ENCODE measurements at places on chromosomes 2 and 18.

DNA sequence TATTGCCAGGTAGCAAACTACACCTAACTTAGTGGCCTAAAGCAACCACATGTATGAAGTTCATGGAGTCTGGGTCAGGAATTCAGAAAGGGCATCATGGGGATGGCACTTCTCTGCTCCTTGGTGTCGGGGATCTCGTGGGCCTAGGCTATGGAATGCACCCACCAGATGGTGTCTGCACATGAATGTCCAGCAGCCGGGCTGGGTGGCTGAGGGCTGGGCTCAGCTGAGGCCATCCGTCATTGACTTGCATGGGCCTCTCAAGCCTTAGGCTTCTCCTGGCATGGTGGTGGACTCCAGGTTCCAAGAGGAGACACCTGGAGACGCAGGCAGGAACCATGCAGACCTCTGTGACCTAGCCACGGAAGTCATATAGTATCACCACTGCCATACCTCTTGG, 26.0 kb upstream of the RPL31 start:
- DNase-seq, result no peak

DNA sequence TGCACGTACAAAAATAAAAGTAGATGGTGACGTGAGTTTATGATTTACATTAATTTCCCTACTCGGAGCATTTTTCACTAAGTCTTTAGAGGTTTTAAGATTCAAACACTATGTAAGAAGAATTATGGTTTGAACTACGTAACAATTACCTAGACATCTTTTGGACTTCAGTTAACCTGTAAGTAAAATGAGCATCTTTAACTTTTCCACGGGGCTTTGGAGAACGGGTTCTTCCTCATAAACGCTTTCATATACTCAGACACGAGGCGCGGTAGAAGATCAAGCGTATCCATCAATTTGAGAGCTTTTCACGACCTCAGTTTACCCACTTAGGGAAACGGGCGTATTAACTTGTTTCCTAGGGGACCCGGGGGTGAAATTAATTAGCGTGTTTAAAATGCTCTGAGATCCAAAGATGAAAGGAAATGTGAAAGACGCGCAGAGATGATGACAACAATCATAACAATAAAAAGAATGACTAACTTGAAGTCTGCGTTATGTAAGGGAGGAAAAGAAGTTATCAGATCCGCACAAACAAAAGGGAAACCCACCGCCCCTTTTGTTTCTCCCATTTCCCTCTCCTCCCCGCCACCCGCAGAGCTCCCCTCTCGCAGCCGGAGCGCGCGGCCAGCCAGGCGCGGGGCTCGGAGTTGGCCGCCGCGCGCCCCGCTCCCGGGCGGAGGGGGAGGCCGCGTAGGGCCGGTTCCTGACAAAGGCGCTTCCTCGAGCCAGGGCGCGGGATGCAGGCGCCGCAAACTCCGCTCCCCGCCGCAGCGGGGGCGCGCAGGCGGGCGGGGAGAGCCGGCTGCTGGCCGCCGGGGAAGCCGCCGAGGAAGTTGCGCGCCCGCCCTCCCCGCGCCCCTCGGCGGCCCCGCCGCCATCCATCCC, 807 bp downstream of the PELI1 start:
- DNase-seq, result peak; percentile 1

DNA sequence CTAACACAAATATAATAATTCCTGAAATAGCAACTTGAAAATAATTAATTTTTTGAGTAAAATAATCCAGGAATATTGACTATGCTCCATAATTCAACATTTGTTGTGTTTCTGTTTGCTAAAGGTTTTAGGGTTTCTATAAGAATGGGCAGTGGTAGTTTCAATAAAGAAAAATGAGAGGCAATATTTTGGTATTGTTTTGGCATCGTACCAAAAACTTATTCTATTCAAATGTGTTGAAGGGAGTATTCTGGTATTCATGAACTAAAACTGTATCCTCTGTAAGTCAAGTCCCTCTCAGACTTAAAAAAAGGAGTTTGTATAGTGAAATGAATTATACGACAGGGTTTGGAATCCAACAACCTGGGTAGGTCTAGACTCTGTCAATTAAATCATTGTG, 1245.6 kb upstream of the CELF4 start:
- DNase-seq, result no peak

DNA sequence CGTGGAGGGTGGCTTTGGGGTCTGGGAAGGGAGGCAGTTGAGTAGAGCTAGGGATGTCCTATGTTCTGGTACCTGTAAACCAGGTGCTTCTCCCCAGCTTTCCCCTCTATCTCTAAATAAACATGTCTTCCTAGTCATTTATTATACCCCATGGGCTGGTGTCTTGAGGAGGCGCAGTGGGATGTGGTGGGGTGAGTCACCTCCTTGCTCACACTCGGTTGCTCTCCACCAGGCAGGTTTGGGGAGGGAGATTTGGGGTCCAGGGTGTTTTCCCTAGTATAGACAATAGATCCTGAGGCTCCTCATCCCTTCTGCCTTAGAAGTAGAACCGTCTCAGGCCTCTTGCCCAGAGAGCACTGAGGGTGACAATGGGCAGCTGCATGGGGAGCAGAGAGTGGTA, 5.1 kb downstream of the PSD4 start:
- DNase-seq, result no peak

GRCh38 chr2:45700407-45701013, 49.0 kb downstream of the PRKCE start:
- no peak for DNase-seq

GRCh38 chr2:45781464-45781811, 130.0 kb downstream of the PRKCE start:
- DNase-seq, result no peak

DNA sequence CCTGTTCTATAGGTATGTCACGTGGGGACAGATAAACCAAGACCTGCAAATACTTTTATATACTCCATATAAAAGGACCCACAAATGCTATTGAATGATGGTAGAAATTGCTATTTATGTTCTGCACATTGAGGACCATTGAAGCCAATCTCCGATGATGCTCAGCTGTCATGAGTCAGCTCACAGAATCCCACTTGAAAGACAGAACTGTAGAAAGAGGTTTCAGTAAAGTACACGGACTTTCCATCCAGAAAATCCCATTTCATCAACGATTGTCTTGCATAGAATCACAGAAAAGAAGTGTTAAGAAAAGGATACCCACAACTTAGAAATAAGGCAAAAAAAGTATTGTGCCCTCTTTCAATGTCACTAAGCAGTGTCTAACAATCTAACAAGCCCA, 169.0 kb upstream of the COPS8 start:
- DNase-seq, result no peak

GRCh38 chr2:216394881-216395280, 17.4 kb upstream of the SMARCAL1 start:
- no peak for DNase-seq

GRCh38 chr2:240921995-240922244, 15.8 kb downstream of the CROCC2 start:
- no peak for DNase-seq

DNA sequence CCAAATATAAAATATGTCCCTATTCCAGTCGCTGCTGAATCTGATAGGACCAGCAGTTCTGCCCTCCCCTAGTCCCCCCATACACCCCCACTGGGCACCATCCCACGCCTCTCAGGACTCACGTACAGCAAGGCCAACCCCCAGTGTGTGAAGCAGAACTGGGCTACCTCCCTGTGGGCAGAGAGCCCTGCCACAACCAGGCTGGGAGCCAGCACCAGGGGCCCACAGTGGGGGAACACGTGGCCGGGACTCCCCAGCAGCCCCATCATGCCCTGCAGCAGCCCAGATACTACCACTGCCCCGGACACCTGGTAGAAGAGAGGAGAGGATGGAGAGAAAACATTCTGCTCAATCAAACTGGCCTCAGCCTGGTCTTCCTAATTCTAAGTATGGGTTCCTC, 1.3 kb downstream of the SLC23A3 start:
- DNase-seq, result no peak

DNA sequence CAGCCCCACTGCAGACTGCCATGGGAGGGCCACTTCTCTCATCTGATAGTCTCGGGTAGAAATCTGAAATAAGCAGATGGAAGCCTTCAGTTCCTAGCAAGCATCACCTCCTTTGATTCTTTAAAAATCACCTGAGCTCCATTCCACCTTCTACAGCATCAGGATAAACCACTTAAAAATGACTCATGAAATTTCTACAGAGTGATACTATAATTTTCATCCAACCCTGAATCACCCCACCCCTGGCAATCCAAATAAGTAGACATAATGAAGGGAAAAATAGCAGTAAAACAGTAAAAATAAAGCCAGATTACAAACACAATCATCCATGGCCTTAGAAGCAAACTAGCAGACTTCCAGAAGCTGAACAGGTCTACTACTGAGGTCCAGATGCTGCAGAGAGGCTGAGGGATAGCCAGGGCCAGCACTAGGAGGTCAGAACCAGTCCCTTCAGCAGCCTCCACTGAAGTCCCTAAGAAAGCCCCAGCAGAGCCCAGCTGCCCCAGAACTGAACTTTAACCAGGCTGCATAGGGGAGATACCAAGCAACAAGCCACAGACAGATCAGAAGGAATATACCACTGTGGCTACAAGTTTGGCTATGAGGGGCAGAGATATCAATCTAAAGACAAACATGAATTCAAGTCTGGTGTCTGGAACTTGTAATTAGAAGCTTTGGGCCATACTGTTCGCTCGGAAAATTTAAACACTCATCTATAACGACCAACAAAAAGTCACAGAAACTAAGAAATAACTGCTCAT, 54.7 kb upstream of the RNU4ATAC start:
- no peak for DNase-seq

DNA sequence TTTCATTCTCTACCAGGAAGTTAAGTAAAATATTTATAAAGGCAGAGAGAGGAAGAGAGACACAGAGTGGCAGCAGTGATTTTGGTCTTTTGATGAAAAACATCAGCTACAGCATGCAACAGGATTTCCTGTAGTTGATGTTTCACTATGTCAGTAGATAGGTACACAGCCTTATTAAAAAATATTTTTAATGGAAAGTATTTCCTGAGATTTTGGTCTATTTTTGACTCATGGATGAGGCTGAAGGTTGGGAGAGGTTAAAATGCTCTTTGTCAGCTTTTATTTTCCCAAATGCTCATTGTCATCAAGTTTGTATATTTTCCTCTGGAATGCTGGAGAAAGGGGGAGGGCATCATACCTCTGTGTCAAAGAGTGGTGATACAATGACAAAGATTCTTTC, 1112.5 kb downstream of the CBLN2 start:
- DNase-seq, result no peak

- DNase-seq, result no peak
Observed at GRCh38 chr2:224865016-224865415, 148.9 kb upstream of the CCDC195 start.

GRCh38 chr2:96120991-96121390, 4.6 kb upstream of the ADRA2B start:
- no peak for DNase-seq

Data from stimulated activated CD4-positive, alpha-beta T cell treated with anti-CD3 and anti-CD28 coated beads, Interleukin-1b, Interleukin-23, amount 100 ng/mL, for 1 hour (primary cell).